ENCODE measurements at places on chromosomes 4 and X.

- no peak for DNase-seq
These were observed 186.9 kb downstream of the LRBA start for GRCh38 chr4:150828159-150828558.

- DNase-seq = no peak
These were observed 767.5 kb downstream of the DMD start for GRCh38 chrX:32443841-32444240.

- no peak for DNase-seq
These were observed 14.4 kb upstream of the TLR8 start for GRCh38 chrX:12891915-12892506.

- DNase-seq = no peak
These were observed 72.1 kb downstream of the HTRA3 start for GRCh38 chr4:8341691-8342090.

DNA sequence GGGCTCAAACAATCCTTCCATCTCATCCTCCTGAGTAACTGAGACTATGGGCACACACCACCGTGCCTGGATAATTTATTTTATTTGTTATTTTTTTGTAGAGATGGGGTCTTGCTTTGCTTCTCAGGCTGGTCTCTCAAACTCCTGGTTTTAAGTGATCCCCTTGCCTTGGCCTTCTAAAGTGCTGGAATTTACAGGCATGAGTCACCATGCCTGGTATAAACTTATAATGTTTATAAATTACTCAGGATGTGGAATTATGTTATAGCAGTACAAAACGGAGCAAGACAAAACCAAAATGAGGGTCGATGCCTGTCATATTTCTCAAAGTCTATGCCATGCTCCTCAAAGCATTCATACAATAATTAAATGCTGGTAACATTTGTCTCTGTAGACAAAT, 29.8 kb upstream of the TEX13C start:
- DNase-seq = peak; percentile 32

DNA sequence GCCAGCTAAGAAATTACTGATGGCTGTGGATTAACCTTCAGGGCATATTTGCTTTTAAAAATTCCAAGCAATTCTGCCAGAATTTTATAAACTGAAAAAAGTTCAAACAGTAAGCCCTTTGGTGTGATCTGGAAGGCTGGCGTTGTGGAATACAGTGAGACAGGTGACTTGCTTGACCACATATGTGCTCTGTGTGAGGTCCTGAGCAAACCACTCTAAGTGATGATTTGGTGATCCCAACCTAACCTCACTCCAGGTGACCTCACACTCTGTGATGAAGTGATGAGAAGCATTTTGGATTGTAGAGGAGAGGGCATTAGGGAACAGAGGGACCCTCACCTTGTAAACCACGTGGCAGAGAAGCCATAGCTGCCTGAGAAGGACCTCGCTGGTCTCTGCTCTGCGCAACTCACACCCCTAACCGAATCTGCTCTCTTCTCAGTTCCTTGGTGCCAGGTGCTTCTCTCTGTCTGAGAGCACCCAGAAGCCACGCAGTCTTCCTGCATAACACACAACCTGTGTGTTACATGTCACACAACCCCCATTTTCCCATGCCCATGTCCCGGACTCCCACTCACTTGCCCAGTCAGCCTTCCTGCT, 106.3 kb downstream of the ENPP6 start:
- no peak for DNase-seq

DNA sequence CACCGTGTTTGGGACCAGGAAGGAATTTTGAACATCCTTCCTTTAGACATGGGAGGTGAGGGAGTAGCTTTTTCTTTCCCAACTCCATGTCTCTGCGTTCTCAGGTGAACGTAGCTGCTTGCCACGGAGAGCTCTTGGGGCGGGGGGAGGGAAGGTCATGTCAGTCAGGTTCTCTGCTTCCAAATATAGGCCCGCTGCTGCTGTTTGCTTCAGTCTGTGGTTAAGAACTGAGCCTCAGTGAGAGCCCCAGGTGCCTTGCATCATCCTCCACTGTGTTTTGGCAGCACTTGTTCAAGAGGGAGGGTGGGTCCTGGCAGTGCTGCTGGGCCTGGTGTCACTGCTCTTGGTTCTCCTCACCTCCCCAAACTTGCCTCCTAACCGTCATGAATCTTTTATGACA, 46.5 kb downstream of the HADH start:
- no peak for DNase-seq

- no peak for DNase-seq
These were observed 143.7 kb upstream of the ANK2 start for GRCh38 chr4:112905728-112906127.

GRCh38 chrX:136933611-136934145, 53.2 kb upstream of the RBMX start:
- DNase-seq = no peak

DNA sequence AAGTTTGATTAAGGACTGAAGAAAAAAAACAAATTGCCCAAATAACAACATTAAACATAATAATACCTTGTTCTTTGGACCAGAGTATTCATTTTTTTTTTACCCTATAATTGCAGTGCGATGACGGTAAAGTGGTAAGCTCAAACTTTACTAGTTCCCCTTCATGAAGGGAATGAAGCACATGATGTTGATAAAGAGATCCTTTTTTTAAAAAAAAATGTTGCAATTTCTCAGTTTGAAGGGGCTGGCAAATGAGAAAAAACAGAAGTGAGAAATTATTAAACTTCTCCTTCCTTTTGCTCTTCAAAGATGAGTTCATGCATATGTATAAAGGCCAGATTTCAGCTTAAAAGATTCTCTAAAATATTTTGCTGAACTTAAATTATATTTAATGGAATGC, 231.7 kb downstream of the C4orf33 start:
- DNase-seq = no peak

DNA sequence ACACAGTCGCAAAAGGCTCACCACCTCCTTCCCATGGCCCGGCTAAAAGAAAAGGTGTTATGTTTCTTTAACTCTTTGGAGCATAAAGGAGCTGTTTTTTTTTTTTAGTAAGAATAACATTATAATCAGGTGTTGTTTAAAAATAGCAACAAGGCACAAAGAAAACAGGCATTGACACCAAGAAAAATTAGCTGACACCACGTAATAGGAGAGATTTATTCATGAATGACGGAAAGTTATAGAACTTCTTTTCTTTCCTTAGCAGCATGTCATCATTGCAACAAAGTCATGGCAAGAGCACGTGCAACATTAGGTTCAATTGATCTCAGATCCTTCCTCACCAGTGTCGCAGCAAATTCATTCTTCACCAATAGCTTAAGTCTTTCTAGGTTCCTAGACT, 302.9 kb upstream of the ZFP42 start:
- no peak for DNase-seq

GRCh38 chrX:360496-361150, 26.1 kb downstream of the PPP2R3B start:
- no peak for DNase-seq

GRCh38 chrX:120315776-120316175, 4.5 kb upstream of the TMEM255A start:
- DNase-seq = no peak

DNA sequence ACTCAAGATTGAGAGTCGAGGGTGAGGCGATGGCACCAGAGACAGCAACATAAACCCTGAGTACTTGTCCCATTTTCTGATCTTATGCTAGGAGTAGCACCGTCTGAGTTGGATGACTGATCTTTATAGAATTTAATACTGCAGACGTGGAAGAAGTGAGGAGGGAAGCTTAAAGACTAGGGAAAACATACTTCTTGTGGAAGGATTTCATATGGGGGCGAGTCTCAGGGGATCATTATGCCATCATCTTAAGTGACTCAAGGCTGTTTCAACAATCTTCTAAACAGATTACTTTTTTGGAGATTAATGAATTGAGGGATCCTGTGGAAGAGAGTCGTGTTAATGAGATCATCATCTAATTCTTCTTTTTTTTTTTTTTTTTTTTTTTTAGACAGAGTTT, 17.2 kb upstream of the FAT1 start:
- peak; percentile 74 for DNase-seq

DNA sequence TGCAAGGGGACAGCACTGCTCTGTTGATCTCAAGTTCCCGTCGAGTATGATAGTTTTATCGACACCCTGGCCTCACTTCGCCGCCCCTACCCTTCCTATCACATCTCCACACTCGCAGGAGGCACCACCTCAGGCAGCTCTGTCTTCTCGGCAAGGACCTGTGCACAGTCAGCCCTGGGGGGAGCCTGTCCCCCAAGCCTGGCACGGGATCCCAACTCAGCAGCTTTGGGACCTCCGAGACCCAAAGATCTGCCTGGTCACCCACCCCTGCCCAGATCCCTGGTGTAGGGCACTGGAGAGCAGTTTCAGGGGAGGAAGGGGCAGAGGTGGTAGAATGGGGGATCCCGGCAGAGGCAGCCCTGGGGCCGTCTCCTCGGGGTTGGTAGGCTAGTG, 18.0 kb upstream of the UBA1 start:
- no peak for DNase-seq

GRCh38 chr4:15738877-15739276, 36.0 kb downstream of the BST1 start:
- DNase-seq = peak; percentile 18

DNA sequence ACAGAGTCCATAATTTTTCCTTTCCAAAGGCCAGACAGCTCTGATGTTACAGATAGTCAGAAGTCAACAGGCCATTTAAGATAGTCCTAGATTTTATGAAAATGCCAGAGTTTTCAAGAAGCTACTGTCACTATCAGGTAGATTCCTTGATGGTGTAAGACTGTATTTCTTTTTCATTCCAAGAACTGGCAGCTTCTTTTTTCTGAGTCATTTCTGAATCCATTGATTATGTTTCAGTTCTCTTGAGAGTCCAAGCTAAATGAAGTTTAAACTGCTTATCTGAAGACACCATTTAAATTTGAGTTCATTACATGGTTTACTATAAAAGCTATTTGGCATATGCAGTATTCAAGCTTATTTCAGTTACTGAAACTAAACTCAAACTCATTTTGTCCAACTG, 44.6 kb downstream of the RASSF6 start:
- DNase-seq = no peak

GRCh38 chr4:10020871-10021652, at the start of gene SLC2A9:
TSS of gene SLC2A9 (minus strand) at chr4:10021497. CDS start at chr4:10021429, 68 bp downstream.
- no peak for DNase-seq

DNA sequence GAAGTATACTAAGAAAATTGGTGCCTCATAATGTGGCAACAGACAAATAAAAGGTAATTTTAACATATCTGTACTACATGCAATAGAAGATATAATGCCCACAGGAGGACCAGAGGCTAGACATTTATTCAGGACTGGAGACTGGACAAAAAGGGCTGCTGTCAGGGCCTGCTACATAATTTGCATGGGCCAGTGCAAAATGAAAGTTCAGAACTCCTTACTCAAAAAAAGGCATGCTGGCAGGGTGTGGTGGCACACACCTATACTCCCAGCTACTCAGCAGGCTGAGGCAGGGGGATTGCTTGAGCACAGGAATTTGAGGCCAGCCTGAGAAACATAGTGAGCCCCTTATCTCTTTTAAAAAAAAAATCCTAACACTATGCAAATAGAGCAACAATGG, 12.4 kb upstream of the MAOA start:
- DNase-seq = no peak

GRCh38 chrX:74382613-74383012, 38.7 kb upstream of the SLC16A2 start:
- DNase-seq = peak; percentile 56

DNA sequence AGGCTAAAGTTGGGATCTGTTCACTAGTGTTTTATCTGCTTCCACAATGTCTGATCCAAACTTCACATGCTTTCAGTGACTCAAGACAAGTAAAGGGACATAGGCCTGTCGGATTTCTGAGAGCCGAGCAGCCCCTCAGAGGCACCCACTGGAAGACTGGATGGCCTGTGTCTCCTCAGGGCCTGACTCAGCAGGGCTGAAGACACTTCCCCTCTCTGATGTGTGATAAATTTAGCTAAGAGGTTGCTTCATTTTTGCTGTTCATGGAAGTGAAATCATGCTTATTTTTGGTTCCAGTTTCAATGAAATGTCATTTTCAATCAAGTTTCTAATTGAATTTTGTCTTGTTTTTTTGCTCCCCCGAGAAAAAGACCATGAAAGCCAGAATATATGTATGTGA, 93.7 kb downstream of the MXRA5 start:
- no peak for DNase-seq

DNA sequence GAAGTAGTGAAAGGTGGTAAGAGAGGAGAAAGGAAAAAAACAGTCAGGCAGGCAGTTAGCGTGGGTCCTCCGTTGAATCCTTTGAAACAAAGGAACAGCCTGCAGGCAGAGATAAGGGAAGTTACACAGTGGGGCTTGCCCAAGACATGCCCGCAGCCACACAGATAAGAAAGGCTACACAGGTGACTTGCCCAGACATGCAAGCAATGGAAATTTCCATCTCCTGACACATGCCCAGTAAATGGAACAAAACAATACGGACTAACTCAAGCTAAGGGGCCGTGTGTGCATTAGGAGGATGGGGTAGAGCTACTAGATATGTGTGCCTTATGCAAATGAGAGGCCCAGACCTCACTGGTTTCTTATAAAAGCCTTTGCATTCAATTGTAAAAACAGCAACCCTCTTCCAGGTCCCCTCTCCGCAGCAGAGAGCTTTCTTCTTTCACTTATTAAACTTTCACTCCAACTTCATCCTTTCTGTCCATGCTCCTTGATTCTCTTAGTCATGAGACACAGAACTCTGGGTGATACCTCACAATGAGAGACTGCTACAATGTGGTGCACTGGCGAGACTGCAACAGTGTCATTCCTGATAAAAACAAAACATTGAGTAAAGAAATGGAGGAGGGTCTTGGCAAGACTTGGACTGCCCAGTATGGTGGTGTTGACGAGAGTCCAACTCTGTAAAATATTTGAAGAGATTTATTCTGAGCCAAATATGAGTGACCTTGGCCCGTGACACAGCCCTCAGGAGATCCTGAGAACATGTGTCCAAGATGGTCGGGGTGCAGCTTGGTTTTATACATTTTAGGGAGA, 997.4 kb upstream of the PRKX start:
- DNase-seq = no peak

DNA sequence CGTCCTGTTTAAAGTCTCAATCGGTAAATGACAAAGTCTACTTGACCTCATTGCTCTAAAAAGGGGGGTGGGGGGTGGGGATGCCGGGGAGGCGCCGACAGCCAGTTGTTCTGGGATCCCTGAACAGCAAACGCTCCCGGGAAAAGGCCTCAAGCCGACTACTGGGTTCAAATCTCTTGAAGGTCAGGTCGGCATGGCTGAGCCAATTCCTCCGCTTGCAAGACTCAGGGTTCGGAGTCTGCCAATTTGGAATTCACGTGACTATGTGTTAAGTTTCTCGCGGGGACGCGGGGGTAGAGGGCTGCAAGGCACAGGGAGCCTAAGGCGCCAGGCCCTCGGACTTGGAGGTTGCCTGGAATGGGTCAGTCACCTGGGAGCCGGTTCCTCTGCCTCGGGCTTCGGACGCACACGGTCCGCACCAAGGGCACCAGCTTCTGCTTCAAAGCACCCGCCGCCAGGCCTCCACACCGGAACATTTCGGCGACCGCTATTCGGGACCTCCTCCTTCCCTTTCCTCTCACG, 399 bp downstream of the AIFM1 start:
- DNase-seq = no peak

GRCh38 chr4:132910229-132910748, 238.8 kb upstream of the PCDH10 start:
- no peak for DNase-seq

DNA sequence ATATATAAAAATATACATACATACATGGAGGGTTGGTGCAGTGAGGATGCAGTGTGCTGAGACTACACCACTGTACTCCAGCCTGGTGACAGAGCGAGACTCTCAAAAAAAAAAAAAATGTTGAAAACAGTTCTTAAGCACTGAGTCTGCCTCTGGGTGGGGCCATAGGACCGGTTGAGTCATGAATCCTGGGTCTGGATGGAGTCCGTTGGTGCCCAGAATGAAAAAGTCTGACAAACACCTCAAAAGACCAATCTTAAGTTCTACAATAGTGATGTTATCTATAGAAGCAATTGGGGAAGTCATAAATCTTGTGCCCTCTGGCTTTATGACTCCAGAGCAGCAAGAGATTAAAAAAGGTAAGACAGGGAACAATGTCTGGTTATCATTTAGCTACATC, 70.4 kb downstream of the FGFBP1 start:
- no peak for DNase-seq
